ENCODE measurements at places on chromosomes 1 and 21.

DNA sequence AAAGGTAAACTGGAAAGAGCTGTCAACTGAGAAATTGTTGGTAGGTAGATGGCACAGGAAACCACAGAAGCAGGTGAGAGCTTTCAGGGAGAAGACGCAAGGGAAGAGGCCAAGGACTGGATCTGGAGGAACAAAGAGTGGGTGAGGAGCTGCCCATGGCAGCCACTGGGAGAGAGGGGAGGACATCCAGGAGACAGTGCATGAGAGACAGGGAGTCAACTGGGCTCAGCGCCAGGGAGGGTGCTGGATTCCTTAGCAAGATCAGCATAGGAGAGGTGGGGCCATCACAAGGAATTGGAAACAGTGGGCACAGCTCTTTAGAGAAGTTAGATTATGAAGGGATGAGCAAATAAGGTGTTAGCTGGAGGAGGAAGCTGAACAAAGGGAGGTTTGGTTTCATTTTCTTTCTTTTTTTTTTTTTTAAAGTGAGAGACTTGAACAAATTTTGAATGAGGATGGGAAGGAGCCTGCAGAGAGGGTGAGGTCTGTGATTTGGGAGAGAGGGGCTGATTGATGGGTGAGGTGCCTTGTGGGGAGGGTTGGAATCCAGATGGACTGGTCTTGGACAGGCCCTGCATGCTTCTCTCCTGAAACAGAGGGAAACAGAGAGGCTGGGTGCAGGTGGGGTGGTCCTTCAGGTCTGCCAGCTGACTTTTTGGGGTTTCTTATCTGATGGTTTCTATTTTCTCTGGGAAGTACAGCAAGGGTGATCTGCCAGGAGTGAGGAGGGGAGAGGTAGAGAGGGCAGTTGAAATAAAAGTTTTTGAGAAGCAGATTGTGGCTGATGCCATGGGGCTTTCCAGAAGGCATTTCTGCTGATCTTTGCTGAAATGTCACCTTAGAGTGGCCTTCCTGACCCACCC lies 5.4 kb downstream of the CYP4B1 start:
- DNase-seq, result no peak

GRCh38 chr1:20819818-20820217 lies 32.7 kb upstream of the HP1BP3 start:
- DNase-seq, result no peak

DNA sequence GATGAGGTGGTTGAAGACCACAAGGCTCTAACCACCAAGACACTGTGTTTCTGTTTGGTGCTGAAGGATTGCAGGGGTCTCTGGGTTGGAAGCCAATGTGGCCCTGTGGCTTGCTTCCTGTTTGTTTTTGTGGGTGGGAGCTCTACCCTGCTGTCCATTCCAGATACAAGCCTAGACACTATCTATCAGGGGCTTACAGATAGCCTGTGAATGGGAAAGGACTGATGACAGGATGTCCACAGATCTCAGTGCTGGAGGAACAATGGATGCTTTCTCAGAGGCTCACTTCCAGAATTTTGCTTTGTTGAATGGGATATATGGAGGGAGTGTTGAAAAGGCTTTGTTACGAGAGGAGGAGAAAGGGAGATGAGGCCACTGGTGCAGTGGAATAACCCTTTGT lies 69.7 kb downstream of the NOS1AP start:
- no peak for DNase-seq

DNA sequence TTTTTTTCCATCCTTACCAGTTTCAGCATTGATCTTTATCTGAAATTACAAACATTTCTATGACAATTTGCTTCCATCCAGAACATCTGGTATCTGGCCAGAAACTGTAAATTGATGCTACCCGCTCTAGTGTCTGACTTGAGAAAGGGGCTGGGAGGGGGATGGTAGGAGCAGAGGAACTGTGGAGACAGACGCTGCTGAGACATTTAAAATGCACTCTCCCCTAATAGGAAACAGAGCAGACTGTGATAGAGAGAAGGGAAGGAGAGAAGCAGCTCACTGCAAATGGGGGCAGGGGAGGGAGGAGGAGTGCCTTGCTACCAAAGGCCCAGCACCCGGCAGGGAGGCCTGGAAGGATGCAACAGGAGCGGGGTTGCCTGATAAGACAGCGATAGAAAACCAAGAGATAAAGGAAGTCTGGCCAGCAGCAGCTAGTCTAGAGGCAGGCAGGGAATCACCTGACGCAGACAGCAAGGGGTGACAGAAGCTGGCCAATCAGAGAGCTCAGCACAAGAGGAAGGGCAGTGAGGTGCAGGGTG lies 195.5 kb upstream of the NFIA start:
- no peak for DNase-seq

DNA sequence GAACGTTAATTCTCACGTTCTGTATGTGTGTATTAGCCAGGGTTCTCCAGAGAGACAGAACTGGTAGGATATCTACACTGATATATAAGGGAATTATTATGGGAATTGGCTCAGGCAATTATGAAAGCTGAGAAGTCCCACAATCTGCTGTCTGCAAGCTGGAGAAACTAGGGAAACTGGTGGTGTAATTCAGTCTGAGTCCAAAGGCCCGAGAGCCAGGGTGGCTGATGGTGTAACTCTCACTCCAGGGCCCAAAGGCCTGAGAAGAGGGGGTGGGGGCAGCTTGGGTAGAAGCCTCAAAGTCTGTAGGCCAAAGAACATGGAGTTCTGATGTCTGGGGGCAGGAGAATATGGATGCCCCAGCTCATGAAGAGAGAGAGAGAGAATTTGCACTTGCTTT lies 13.3 kb upstream of the VASH2 start:
- no peak for DNase-seq

GRCh38 chr1:161727256-161727924 lies 6.0 kb downstream of the FCRLB start:
- no peak for DNase-seq

DNA sequence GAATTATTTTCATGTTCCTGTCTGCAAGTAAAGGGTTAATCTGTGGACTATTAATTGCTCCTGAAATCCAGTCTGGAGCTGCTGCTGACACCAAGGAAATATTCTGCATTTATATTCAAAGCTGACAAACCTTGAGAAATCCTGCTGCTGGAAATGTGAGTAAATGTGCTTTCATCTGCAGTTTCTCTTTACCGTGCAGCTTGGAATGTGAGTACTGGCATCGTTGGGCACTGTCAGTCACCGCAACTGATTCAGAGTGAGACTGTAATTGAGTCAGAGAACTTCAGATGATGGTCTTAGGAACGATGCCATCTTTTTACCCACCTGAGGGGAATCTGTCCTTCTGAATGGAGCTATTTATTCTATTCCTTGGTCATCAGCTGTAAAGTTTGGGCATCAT lies 420.6 kb downstream of the SIPA1L2 start:
- DNase-seq, result no peak

GRCh38 chr1:77200806-77201205 lies 18.4 kb downstream of the PIGK start:
- DNase-seq, result no peak

- no peak for DNase-seq
These were observed 138.6 kb upstream of the JUN start for GRCh38 chr1:58922302-58923089.

DNA sequence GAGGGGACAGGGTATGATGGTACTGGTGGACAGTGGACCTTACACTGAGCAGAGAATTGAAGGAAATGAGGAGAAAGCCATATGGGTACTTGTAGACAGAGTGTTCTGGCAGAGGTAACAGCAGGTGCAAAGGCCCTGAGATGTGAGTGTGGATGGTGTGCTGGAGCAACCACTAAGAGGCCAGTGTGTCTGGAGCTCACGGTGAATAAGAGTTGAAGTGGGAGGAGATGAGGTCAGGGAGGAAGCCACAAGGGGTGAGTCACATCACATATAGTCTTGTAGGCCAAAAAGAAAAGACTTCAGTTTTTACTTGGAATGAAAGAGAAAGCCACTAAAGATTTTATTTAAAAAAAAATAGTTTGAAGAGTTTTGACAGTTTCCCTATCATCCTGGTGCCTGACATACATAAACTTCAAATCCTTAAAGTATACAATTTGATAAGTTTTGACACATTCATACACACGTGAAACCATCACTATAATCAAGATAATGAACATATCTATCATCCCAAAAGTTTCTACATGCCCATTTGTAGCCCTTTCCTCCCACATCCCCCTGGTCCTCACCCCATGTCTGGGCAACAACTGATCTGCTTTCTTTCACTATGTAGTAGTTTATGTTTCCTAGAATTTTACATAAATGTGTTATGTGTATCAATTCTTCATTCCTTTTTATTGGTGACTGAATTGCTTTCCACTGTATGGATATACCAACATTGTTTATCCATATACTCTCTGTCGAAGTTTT lies 148.4 kb downstream of the GPATCH2 start:
- no peak for DNase-seq

GRCh38 chr1:25737130-25737529 lies 62.9 kb upstream of the SELENON start:
- no peak for DNase-seq

DNA sequence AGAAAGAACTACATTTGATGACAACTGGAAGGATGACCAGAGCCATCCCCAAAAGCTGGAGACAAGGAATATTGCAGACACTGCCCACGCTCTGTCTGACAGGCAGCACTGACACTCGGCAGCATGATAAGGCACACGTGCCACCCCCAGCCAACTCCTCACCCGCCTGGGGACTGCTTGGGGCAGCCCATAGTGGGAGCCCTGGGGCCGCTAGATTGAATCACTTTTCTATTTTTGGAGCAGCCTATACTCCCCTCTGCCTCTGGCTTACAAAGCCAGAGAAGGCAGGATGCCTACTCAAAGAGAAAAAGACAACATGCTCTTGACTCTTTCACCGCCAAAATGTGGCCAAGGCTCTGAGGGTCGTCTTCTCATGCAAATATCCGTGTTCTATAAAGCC lies 1.3 kb downstream of the SMG5 start:
- DNase-seq, result no peak

DNA sequence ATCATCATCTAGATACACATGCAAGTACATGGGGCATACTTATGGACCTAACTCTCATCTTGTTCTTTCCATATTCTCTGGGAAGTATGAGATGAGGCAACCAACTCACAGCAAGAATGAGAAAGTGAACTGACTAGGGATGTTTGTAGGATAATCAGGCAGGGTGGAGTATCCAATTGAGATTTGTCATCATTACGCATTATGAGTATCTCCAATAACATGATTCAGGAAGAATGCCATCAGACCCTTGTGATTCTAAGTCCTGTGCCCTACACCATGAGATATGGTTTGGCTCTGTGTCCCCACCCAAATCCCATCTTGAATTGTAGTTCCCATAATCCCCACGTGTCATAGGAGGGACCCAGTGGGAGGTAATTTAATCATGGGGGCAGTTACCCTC lies 154.0 kb downstream of the SLC30A10 start:
- DNase-seq, result no peak

DNA sequence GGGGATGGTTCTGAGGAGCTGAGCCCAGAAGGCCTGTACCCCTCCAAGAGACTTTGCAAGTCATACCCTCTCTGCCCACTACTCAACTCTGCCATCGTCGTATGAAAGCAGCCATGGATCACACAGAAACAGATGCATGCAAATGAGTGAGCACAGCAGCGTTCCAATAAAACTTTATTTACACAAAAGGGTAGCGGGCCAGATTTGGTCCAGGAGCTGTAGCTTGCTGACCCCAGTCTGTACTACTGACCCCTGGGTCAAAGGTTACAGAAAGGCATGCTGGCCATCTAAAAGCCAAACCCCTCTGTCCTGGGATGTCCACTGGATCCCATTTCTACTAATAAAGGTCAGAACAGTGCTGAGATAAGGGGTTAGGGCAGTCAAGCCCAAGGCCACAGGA lies 8.8 kb upstream of the AGTRAP start:
- DNase-seq, result no peak

DNA sequence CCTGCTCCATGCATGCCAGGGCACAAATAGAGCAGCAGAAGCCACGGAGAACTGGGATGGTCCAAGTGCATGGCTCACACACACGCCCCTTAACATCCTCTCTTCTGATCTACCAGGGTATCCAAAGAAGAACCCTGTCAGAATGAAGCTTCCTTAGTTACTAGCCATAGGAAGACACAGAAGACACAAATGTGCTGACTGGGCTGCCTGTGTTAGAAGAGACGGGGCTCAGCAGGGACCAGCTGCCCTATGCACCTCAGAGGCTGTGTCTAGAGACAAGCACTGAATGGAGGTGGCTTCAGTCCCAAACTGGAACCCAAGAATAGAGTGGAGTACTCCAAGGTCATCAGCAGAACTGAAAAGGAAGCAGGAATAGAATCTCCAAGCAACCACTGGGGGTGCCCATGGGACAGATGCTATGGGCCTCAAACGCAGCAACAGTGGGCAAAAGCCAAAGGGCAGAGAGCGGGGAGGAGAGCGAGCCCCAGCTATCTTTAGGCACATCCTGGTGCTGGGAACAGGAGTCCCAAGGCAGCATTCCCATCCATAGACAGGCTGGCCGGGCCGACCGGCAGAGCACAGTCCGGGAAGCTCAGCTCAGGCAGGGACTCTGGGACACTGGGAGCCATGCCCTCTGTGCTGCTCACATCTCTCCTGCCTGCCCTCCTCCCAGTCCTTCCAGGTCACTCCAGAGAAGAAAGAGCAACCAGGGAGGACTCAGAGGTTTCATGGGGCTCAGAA lies 9.5 kb downstream of the SLC6A9 start:
- no peak for DNase-seq

DNA sequence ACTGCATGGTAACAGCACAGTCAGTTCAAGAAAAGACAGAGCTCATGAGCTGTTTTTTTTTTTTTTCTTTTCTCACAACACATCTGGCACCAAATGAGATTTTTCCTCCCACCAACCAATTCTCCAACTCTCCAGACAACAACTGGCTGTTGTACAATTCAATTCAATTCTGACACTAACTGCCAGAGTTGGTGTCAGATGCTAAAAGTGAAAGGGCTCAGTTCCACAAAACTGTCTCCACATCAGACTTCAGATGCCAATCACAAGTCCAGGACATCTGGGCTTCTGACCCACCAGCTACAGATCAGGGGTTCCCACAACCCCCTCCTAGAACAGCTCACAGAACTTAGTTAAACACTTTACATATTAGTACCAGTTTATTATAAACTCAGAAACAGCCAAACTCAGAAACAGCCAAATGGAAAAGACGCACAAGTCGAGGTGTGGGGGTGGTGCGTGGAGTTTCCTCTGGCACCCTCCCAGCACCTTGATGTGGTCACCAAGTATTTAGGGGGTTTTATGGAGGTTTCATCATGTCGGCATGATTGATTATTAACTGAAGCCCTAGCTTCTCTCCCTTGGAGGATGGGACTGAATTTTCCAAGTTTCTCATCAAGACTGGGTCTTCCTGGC lies 39.2 kb upstream of the LRRC8D start:
- DNase-seq, result no peak

GRCh38 chr1:164611754-164612642 lies 53.0 kb downstream of the PBX1 start:
- DNase-seq, result peak; percentile 70

GRCh38 chr1:116710420-116711262 lies 43.1 kb upstream of the IGSF3 start:
- peak; percentile 51 for DNase-seq

Measured in NCI-H1092 (cell line).